Stimulated activated CD8-positive, alpha-beta memory T cell treated with anti-CD3 and anti-CD28 coated beads, Interleukin-7, amount 100 ng/mL, for 1 hour (primary cell): ENCODE measurements at places on chromosomes 1 and 21.

GRCh38 chr1:46948629-46949416, 7.5 kb upstream of the CYP4A11 start:
- DNase-seq = no peak

DNA sequence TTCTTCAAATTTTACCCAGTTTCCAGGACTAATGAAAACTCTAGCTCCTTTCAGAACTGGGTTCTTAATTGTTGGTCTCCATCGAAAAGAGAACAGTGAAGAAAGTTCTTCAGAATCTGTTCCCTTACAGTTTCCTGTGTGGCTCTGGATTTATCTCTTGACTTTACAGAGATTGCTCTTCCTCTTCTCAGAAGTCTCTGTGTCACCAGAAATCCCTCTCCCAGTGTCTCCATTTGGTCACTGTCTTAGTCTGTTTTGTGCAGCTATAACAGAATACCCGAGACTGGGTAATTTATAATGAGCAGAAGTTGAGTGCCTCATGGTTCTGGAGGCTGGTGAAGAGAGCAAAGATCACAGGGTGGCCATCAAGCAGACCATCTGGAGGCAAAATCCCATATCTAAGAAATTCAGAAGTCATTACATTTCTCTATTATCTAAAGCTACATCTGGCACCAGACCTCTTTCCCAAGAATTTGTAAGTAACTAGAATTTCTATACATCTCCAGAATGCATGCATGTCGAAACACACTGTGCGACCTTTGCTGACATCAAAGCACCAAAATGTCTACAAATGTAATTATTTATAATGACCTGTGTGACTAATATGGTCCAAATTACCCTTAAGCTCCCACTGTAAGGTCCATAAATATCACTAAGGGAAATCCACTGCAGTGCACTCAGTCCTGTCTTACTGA, 65.4 kb upstream of the KRTAP19-8 start:
- no peak for DNase-seq

DNA sequence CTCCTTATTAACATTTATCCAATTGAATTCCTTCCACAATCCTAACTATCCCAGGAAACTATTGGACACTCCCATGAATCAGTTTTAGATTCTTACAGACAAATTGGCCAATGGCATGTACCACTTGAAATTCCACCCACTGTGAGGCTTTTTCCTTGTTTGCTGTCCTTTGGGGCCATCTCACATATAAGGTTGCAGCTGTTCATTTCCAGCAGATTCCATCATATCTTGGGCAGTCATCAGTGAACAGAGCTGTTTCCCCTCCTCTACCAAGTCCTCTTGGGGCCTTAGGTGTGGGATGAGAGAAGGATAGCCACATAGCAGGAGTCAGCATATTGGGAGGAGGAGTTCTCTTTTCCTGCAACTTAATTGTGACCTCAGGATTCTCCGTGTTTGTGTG, 109.1 kb downstream of the HHAT start:
- DNase-seq = no peak

DNA sequence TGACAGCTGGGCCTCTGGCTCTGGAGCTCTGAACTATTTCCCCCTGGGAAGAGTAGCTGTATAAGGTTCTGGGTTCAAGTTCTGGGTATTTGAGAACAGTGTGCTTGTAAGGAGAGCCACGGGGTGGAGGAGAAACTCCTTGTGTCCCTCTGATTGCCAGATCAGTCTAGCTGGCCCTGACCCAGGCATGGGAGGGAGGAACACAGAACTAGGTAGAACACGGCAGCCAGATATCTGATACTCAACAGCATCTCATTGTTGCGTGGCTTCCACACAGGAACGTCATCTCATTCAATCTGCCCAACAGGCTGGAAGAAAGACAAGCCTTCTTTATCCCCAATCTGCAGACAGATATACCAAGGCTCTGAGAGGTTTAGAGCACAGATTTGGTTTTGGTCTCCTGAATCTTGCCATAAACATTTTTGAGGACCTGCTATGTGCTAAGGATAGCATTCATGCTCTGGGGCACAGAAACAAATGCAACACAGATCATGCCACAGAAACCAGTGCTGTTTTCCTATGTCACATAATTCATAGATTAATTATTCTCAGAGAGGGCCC, 83.8 kb downstream of the PLXNA2 start:
- DNase-seq = no peak

DNA sequence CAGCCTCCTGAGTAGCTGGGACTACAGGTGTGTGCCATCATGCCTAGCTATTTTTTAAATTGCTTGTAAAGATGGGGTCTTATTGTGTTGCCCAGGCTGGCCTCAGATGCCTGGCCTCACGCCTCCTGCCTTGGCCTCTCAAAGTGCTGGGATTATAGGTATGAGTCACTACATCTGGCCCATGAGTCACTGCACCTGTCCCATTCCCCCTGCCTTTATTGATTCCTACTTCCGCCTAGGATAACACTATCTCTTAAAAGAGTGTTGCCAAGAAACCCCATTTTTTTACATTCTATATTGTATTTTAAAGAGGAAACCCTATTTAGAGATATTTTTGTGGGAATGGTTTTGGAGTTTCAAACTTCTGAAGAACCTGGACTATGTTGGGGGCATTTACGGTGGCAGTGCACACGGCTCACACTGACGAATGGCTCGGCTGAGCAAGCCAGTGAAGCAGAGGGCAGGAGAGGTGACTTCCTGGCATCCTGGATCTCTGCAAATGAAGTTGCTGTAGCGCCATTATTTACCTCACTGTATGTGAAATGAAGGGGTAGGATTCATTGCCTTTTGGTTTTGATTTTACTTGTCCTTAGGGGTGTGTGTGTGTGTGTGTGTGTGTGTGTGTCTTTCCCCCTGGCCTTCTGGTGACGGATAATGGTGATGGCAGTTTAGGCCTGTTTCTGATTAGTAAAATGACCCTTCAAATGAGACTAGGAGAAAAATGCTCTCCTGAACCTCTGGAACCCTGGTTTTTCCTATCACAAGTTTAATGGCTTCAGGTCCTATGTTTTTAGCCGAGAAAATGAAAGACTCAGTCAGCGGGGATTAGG, 22.5 kb downstream of the KIF26B start:
- DNase-seq = no peak
